ENCODE measurements at places on chromosomes 3 and 15. TPM values are rescaled to one million over a fixed set of nuclear protein-coding genes. Genes with fewer than 3 reads are reported as not detected.

GRCh38 chr3:58556001-58556400, 19.0 kb upstream of the ACOX2 start:
- DNase-seq = no peak

- DNase-seq = no peak
These were observed 21.9 kb downstream of the CACNA2D3 start for GRCh38 chr3:54144284-54144683.

DNA sequence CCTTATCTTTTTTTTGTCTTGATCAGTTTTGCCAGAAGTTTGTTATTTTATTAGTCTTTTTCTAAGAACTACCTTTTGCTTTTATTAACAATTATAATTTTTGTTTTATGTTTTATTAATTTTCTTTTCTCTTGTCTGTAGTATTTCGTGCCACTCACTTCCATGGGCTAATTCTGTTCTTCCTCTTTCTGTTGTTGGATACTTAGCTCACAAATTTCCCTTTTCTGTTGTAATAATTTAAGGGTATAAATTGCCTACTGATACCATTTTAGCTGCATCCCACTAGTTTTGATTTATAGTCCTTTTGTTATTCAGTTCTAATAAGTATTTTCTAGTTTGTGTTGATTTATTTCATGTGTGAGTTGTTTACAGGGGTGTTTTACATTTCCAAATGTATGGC, 48.6 kb downstream of the SNRK start:
- no peak for DNase-seq

CCDC9B gene
- total RNA-seq = 0.33 TPM

- DNase-seq = no peak
These were observed 544 bp upstream of the TIMMDC1 start for GRCh38 chr3:119497820-119498185.

- no peak for DNase-seq
These were observed 51.0 kb downstream of the ARNT2 start for GRCh38 chr15:80455051-80455648.

GRCh38 chr15:86759800-86760523, 680.3 kb downstream of the AGBL1 start:
- DNase-seq = no peak

DNA sequence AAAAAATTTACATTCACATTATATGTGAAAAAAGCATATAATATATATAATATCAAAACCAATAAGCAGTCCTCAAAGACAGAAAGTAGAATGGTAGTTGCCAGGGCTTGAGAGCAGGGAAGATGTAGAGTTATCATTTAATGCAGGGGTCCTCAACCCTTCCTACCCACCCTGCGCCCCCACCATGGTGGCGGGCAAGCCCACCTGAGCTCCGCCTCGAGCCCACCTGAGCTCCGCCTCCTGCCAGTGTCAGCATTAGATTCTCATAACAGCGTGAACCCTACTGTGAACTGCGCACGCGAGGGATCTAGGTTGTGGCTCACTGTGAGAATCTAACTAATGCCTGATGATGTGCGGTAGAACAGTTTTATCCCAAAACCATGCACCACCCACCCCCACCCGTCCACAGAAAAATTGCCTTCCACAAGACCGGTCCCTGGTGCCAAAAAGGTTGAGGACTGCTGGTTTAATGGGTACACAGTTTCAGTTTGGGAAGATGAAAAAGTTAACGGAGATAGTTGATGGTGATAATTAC, 3.0 kb downstream of the TRIM59 start:
- no peak for DNase-seq

DNA sequence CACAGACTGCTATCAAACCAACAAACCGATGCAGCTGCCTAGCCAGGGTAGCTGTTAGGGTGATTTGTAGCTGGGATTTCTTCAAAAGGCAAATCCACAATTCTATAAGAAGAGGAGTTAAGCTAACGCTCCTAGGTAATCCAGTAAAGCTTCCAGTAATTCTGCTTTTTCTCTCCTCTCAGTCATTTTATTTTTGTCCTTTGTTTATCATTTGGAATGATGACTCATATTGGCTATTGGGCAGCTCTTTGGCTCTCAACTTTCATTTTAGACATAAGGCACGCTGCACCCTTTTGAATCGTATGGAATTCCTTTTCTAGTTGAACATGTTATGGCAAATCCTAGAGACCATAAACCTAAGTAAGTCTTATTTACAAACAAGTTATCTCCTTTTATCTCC, 53.2 kb upstream of the PPARG start:
- DNase-seq = no peak

ITGB5 gene
- total RNA-seq = 17.3 TPM

NTRK3 gene
- not detected for total RNA-seq

GRCh38 chr3:177201700-177202397, 4.6 kb upstream of the TBL1XR1 start:
- DNase-seq = no peak

RYR3 gene
- total RNA-seq = not detected

GRCh38 chr15:53031469-53031868, 241.3 kb upstream of the ONECUT1 start:
- DNase-seq = no peak

DNA sequence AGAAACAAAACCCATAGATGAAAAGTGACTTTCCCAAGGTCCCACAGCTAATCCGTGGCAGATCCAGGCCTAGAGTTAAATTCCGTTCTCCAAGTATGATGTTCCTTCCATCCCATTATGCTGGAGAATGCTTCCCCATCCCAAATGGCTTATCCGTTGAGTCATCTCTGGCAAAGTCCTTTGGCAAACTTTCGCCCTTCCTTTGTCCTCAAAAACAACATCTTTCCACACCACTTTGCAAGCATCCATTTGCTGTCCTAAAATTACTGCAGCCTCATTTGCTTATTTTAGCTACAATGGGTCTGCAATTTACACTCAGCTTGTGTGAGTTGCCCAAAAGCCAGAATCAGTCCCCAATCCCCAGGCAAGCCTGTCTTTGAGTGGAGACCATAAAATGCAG, 304.0 kb upstream of the TLE3 start:
- no peak for DNase-seq

DNA sequence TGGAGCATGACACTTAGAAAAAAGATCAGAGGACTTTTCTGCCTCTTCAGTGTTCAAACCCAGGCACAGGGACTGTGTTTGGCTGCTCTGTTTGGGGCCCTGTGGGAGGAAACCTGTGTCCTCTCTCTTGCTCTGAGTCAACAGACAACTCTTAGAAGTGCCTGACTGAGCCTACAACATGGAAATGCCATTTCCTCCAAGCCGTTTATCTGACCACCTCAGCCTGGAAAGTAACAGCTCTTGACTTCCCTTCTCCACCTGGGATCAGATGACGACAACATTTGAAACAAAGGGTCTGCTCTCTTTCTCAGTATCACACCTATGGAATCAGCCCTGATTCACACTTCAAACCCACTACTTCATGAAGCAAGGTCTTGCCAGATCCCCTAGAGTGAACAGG, 91.3 kb upstream of the CTDSPL start:
- DNase-seq = no peak

GRCh38 chr3:191441687-191442086, 19.3 kb upstream of the PYDC2 start:
- no peak for DNase-seq

DNA sequence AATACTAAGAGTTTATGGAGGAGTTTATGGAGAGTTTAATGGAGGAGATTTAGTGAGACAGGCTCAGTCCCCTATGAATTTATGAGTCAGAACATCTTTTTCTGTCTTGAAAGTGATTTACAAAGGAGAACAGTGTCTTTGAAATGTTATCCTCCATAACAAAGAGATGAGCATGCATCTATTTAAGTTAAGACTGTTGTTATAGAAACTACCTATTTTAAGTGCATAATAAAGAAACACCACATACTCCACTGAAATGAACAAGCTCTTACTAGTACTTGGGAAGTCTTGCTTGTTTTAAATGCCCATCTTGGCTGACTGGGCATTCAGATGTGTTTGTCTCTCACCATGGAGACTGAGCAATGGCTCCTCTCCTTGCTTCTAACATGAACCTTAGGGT, 118.7 kb upstream of the ACP3 start:
- DNase-seq = no peak

DNA sequence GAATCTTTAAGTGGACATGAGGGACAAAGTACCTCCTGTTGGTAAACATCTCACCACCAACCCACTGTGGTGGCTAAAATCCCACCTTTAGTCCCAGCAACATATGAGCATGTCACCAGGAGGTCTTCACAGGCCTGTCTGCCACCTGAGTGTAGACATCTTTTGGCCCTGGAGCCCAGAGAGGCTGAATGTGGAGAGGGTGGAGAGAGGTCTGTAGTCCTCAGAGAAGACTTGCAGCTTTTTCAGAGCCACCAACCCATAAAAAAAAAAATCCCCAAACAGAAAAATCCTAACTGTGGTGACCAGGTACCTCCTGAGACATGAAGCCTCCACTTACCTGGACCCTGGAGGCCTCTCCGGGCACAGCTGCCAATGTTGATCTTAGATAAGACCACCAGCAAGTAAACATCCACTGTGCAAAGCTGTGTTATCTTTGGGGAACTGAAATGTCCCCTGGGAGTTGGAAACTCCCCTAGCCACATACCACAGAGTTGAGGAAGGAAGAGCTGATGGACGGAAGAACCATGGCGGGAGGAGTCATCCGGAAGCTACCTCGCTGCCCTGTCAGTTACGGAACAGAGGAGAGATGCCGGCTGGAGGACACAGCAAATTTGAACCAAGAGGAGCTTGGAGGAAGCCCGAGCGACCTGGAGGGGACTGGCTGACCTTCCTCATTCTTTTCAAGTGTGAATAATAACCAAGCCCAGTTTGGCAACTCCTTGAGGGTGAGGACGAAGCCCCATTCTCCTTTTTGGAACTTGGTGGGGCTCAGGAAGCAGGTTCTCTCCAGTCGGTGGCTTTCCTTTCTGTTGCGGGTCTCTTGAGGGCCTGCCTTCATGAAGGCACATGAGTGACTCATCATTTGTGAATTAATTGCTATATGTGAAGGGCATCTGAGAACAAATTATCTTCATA, at the start of gene GHRL:
Gene GHRL (minus strand): TSS at position 443 of the 915 bp plus-strand sequence. CDS start 2,767 bp downstream, outside the sequence.
- peak; percentile 52 for DNase-seq

DNA sequence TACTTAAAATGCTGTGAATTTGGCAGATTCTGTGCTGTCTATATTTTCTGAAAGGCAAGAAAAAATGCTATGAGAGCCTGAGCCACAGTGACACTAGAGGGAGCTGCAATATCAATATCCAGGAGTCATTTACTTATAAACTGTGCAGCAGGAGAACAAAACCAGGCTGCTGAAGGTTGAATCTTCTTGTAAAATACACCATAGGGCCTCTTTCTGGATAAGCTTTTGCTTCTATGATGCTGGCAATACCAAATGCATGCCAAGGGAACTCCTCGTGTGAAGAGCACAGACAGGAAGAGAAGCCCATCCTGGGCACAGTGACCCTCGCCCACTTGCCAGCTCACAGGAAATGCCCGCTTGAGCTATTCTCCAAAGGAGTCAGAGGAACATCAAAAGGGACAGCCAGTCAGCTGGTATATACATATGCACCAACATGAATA, 48.0 kb upstream of the TSPAN3 start:
- DNase-seq = peak; percentile 37

EID1 gene
- total RNA-seq = 124 TPM

DNA sequence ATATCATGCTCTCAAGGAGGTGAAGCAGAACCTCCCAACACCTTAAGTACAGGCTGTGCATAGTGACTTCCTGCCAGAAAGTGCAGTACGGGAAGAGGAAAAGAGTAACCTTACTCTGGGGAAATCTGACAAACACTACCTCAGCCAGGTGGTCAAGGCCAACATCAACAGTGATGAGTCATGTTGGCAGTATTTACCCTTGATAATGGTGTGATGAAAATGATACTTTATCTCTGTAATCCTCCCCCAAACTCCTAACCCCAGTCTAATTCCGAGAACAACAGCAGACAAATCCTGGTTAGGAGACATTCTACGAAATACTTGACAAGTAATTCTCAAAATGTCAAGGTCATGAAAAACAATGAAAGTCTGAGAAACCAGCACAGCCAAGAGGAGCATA, 26.5 kb downstream of the ANKDD1A start:
- no peak for DNase-seq

- no peak for DNase-seq
These were observed 148.6 kb downstream of the FGF12 start for GRCh38 chr3:192578729-192579128.

DNA sequence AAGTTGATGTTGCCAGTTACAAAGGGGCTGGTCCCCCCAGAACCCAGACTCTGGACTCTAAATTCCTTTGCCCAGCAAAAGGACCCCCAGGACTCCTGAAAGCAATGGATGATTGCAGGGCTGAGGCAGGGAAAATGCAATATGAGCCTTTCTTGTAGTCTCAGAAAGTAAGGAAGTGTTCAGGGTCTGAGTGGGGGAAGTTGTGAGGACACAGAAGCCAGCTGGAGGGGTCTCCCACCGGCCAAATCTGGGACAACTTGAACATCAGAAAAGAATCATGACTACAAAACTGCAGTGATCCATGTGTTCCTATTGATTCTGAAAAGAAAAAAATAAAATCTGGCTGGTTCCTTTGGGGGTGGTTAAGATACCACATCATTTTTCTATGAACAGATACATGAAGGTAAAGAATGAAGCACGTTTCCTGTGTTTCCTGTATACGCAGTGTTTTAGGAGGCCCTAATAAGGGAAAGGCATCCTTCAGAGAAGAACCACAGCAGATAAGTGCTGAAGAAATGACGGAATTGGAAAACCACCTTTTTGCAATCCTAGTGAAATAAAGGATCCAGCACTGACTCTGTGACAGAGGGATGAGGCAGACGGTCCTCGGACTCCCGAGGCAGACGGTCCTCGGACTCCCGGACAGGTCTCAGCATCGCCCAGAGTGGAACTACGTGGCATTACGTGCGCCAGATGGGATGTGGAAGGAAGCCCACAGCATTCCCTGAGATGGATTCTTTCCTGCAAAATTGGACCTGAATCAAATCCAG, 22.2 kb upstream of the GRIP2 start:
- no peak for DNase-seq

DNA sequence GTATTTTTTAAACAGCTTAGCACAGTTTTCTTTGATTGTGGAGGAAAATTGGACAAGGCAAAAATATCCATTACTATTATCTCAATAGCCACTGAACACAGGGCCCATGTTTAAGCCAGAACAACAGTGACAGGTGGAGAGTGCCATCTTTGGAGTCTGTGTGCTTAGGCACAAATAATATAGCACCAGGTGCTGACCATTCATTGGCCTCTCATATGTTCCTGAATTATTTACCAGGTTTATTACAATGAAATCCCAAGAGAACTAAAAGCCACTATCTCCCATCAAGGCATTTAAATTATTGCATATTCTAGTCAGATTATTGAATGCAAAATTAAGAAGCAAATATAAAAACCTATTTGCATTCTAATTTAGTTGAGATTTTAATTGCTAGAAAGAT, 39.6 kb downstream of the GPR156 start:
- no peak for DNase-seq

DNA sequence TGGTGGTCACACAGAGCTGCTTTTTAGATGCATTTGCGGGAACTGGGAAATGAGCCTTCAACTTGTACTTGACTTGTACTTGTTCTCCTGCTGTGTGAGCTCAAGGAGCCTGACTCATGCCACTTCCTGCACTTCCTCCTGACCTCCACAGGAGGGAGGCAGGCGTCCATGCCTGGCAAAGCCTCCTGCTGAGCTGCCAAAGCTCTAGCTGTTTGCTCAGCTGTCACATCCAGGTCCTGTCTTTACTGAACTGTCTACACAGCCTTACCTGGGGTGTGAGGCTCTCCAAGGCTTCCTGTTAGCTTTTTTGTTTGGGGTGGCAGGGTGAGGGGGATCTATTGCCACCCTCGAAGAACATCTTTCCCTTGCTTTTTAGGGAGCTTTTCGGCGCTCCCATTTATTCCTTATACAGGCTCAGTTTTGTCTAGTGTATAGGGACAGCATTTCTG, 6.4 kb downstream of the THPO start:
- peak; percentile 89 for DNase-seq

- no peak for DNase-seq
These were observed 264.3 kb upstream of the ARHGEF26 start for GRCh38 chr3:153856932-153857331.

Measured in K562 (cell line).